ENCODE measurements at places on chromosomes 3 and 15. TPM values are rescaled to one million over a fixed set of nuclear protein-coding genes. Genes with fewer than 3 reads are reported as not detected.
A peak's percentile ranks its signal among the peaks of the same experiment; 100 is the strongest.

CACNA1D gene
- total RNA-seq = not detected

TEX55 gene
- not detected for total RNA-seq

GRCh38 chr15:66982250-66982649, 83.2 kb upstream of the SMAD3 start:
- no peaks in the 10 kb centered on the region for H3K36me3 ChIP-seq
- no peak for DNase-seq
- no peak overlapping the region for H3K4me3 ChIP-seq
- H3K4me1 ChIP-seq = no peaks in the 10 kb centered on the region

- DNase-seq = no peak
- H3K27me3 ChIP-seq = no peaks in the 10 kb centered on the region
- H3K27ac ChIP-seq = no peak overlapping the region
- H3K36me3 ChIP-seq = no peaks in the 10 kb centered on the region
Observed at GRCh38 chr3:71984843-71985613, 200.1 kb upstream of the PROK2 start.

- H3K36me3 ChIP-seq = peaks cover 95% of the 10 kb centered on the region
- no peak for DNase-seq
- H3K27ac ChIP-seq = no peak overlapping the region
- peaks cover 16% of the 10 kb centered on the region for H3K4me1 ChIP-seq
- H3K27me3 ChIP-seq = no peaks in the 10 kb centered on the region
- H3K4me3 ChIP-seq = no peak overlapping the region
Observed at GRCh38 chr15:70083946-70084345, 13.8 kb downstream of the TLE3 start.

DNA sequence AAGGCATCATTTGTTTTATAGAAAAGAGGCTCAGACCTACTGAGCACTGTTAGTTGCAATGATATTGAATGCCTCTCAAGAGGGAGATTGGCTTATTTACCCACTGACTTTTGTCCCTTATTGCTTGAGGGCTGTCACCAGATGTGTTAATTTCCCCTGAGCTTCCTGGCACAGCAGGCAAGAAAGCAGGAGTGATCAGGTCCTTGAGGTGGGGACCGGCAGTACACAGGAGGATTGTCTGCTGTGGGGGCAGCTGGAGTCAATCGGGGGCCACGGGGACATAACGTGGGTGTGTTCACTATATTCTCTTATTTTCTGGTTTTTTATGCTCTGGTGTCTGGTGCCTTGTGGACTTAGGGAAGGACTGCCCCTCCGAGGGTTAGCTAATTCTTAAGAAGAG, 44.6 kb downstream of the GASK1A start:
- no peak for DNase-seq
- H3K36me3 ChIP-seq = no peaks in the 10 kb centered on the region
- H3K27me3 ChIP-seq = peaks cover 20% of the 10 kb centered on the region

DNA sequence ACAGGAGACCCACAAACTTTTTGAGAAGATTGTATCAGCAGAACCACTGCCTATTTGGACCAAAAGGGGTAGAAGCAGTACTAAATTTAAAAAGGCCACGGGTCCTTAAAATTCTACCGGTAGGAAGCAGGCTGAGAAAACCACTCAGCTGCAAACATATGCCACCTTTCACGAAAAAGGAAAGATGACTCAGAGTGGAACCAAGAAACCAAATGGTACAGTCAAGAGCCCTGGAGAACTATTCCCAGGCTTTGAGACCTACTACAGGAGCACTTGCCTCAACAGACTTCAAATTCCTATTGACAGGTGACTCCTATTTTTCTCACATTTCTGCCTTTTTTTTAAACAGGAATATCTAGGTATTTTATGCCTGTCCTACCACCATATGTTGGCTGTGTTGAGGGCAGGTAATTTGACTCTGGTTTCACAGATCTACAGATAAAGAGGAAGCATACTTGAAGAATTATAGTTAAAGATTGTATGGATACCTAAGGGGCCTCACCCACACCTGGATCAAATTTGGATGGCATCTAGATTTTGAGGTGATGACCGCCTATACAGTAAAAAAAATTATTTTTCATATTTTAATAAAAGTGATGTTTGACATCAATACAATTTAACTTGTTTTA, 10.1 kb downstream of the GOLIM4 start:
- H3K27ac ChIP-seq = 0 out of 3 replicates have a peak overlapping the region, but pooled peaks have one; percentile 14
- H3K4me1 ChIP-seq = peaks cover 55% of the 10 kb centered on the region
- no peaks in the 10 kb centered on the region for H3K27me3 ChIP-seq
- H3K4me3 ChIP-seq = no peak overlapping the region

DNA sequence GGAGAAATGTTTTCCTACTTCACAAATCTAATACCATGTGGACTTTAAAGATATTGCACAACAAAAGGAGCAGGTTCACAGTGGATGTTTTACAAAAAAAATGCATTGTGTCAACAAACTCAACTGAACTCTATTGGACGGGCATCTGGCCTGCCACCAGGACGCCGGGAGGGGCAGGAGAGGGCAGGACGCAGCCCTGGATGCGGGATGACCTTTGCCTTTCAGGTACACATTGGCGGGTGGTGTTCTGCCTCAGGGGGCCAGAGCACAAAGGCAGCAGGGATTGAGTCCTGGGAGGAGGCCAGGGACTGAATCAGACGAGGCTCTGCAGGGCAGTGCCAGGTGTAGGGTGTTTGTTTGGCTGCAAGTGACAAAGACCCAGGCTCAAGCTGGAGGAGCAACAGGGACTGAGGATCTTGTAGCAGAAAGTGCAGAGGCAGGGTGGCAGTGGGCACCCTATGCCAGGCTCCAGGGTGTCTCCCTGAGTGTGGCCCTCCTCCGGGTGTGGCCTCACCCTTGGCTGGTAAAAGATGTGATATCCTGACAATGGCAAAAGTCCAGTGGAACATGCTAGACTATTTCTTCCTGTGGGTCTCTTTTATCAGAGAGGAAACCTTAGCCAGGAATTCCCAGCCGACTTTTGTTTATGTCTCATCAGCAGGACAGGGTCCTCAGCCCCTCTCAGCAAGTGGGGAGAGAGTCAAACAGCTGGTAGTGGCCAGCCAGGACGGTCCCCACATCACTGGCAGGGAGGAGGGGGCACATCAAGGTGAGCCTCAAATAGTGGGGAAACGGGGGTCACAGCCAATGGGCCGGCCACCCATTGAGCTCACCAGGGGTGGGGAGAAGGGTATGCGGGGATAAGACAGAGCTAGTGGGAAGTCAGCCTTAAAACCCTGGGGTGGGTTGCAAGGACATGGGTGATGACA, 29.7 kb upstream of the KLF13 start:
- no peaks in the 10 kb centered on the region for H3K36me3 ChIP-seq
- H3K27ac ChIP-seq = no peak overlapping the region
- H3K27me3 ChIP-seq = peaks cover 10% of the 10 kb centered on the region
- no peak for DNase-seq
- H3K4me1 ChIP-seq = peaks cover 7% of the 10 kb centered on the region

Data from K562 (cell line).